ENCODE measurements at places on chromosomes 12 and 14.

DNA sequence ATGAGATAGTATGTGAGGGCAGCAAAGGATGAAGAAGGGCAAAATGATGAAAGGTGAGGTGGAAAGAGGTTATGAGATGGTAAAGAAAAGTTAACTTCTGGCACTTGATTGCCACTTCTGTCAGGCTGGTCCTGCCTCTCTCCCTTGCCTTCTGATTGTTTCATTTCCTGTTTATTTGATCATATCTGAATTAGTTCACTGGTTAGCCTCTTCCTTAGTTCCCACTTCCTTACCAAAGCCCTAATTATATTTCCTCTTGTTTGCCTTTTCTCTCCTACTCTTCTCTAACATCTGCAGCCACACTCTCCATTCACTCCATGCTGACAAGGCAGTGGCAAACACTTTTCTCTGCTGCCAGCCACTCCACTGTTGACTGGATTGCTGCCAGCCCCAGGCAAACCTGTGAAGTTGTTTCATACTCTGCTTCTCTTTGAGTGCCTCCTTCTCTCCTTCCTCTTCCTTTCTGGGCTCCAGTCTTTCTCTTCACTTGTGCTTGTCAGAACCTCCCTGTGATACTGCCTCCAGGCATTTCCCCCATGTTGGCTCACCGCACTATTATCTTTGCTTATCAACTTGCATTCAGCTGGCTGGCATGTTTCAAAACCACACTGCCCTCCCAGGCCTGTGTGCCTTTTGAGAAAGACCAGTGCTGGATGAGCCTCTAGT, 8.1 kb downstream of the PNP start:
- DNase-seq = no peak

DNA sequence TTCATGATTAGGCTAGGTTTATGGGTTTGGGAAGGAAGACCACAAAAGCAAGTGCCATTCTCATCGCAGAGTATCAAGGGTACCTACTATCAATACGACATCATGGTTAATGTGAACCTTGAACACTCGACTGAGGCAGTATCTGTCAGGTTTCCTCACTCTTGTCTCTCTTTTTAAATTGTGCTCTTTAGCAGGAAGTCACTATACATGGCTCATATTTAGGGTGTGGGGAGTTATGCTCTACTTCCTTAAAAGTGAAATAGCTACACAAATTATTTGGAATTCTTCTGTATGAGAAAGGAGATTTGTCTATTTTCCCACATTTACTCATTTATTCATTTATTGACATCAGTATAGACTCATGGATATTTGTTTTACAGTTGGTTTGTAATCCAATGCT, 5.9 kb upstream of the CLEC4E start:
- no peak for DNase-seq

GRCh38 chr12:132606466-132606865, 3.9 kb downstream of the LRCOL1 start:
- DNase-seq = no peak

DNA sequence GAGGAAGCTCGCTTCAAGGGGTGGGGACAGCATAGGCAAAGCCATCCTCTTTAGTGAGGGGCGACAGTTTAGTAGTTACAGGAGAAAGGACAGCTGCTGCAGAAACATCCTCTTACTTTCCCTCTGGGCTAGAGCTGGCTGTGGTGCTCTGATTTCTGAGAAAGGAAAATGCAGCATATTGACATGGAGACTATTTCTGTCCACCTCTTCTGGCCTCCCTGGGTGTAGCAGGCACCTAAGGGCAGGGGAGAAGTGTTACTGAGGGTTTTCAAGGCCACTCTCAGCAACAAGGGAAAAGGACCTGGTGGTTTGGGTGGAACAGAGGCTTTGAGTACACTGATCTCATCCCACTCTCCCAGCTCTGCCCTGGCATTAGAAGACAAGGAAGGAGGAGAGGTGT, 40.0 kb upstream of the CTDSP2 start:
- no peak for DNase-seq

DNA sequence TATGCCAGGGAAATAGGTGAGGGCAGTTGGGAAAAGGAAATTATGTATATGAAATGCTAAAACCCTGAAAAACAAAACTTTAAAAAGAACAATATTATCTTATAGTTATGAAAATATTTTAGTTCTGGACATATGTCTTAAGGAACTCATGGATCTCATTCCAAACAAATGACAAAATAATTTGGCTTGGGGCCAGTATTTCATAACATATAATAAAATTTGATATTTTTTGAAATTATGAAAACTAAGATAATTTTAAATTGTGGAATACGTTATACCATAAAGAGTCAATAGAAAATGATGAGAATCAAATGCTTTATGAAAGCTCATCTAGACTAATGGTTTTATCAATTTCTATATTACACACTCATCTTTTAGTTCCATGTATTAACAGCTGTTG, 173.8 kb upstream of the DCN start:
- DNase-seq = no peak
